ENCODE measurements at places on chromosomes 1 and 21.

DNA sequence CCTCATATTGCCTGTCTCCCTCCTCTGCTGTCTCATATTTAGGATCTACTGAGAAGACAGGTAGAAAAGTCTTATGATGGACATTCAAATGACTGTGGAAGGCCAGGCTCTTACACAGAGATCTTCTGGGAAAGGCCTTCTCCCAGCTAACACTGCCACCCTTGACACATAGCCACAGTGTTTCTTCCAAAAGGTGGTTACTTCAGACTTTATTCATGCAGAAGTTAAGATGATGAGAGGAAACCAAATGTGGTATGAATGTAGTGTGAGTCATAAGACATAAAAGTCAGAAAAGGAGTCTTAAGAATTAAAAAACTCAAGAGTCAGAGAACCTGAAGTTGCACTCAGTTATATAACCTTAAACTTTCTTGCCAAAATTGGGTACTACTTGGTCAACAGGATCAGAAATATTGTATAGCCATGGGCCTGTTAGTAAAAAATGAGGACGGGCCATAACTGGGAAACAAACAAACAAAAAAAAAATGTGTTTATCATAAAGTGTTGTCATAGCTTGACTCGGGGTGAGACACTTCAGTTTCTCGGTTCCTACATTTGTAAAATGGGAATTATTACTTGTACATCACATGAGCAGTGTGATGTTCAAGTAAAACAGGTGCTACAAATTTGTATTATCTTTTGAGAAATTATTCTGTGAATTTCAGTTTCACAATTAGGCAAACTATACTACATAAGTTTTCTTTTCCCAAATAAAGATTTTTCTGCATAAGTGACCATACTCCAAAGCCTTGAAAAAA, 1.2 kb upstream of the DENND1B start:
- no peak for DNase-seq

DNA sequence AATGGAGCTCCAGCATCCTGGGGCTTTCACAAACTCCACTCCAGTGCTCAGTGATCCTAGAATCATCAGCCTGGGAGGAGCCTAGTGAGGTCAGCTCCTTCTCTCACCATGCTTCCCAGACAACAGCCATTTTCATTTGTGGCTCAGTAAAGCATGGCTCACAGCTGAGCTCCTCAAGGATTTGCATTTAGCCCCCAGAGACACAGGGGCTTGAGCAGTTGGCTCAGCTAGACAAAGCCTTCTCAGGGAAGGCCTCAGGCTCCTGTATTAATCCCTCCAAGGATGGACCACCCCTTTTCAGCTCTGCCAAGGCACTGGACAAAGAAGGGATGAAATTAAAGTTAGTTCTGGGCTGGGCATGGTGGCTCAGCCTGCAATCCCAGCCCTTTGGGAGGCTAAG, 39.5 kb downstream of the ERI3 start:
- no peak for DNase-seq

GRCh38 chr1:96387785-96388184, 333.8 kb upstream of the PTBP2 start:
- no peak for DNase-seq

DNA sequence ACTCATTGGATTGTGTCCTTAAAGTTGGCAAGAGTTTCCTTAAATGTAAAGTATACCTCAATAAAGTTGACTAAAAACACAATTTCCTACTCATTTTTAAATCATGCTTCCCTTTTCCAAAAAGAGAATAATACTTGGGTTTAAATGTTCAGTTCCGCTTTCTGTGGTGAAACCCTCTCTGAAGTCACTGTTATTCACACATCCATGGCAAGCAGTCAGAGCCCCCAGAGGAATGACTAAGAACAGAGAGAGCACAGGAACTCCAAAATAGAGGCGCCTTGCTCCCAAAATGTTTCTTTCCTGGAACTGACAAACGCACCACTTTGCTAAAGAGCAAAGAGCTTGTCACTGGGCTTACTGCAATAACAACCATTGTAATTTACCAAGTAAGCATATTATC, 142.5 kb downstream of the TIAM1 start:
- no peak for DNase-seq

DNA sequence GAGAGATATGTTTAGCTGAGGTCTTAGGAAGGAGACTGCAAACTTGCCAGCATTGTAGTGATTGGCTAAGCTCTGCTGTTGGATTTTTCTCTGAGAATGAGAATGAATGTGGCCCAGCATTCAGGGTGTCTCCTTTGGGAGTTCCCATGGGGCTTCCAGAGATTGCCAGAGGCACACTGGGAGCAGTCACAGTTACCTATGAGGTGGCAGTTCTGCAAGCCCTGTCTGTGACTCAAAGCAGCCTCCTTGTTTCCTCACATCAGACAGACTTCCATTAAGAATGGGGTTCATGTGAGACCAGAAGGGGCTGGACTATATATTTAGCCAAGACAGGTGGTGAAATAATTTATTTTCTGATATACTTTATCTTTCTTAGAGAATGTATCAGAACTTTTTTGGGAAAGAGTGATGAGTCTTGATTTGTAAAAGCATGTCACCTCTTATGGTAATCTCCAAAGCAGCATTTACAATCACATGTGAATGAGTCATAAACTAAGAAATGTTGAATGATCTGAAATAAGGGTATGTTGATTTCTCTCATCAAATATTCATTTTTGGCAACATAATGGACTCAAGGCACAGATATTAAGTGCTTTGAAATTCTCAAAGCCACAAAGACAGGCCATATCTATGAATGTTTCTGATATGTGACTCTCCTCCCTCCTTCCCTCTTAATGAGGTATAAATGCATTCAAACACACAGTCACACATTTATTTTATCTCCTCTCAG, 9.5 kb upstream of the SLC19A2 start:
- no peak for DNase-seq

GRCh38 chr1:180252638-180253536, 22.8 kb downstream of the LHX4 start:
- DNase-seq: no peak

- DNase-seq: no peak
These were observed 16.6 kb downstream of the ACTN2 start for GRCh38 chr1:236702791-236703394.

- no peak for DNase-seq
These were observed 44.9 kb downstream of the GADD45A start for GRCh38 chr1:67729872-67730271.

- no peak for DNase-seq
These were observed 151.9 kb downstream of the NTPCR start for GRCh38 chr1:233102341-233102740.

DNA sequence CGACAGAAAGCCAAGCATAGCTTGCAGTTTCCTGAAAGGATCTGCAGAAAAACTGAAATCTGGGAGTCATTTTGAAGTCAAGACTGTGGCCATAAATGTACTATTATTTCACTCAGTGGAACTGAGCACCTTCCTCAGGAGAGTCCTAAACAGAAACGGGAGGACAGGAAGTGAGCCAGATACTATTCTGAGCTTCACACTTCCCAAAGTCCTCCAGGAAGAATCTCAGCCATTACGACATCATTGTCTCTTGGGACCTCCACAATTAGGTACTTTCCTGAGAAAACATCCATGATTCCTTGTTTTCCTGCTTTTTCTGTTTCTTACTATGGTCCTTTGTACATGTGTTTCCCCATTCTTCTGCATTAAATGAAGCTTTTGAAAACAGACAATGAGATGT, 299.2 kb upstream of the USP25 start:
- DNase-seq: no peak

DNA sequence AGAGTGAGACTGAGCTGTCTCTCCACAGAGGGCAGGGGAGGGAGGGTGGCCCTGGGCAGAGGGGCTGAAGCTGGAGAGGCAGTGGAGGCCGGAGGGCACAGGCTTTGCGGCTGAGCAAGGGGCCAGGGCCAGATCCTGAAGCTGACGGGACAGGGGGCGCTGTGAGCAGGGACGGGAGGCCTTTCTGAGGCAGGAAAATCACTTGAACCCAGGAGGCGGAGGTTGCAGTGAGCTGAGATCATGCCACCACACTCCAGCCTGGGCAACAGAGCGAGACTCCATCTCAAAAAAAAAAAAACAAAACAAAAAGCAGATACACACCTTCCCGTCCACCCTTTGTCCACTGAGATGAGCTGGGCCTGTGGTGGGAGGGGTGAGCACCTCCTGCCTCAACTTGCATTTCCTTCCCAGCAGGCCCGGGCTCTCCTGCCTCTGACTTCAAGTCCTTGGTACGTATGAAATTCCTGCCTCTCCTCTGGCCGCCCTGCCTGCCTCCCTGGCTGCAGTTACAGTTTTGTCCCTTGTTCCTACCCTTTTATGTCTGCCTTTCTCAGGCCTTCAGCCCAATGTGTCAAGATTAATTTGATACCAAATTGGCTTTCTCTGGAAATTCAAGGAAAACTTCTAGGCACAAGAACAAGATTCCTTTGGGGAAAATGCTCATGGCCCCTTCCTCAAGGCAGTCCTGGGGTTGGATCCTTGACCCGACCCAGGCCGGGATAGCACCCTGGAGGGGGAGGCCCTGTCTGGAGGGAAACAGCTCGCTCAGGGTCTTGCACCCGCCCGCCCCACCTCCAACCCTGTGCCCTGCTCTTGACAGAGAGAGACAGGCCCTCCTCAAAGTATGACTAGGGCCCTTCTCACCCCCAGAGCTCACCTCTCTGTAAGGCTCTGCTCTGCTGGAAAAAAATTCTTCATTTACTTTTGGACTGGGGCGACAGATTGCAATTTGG, 11.2 kb upstream of the ADAMTSL4 start:
- peak; percentile 87 for DNase-seq

DNA sequence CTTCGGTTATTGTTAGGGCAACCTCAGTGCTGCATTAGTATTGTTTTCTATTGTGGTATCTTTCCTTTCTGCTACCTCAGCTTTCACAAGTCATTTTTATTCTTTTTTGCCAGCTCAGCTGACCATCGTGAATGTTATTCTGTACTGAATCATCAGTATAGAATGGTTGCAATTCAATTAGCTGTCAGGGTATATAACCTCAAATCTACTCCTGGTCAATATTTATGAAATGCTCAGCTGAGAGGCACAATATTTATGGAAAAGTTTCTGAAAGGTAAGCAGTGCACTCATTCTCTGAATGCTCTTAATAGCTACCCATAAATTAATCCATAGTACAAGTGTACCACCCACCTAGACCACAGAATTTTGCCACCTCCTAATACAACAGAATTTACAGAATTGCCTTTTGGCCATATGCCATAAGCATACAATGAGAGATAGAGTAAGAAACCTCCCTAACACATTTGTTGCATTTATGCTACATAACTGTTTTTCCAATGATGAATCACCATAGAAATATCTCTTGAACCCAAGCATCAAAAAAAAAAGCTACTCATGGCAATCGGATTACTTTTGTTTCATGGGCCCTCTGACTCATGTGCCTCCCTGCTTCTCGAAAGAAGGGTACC, 732.6 kb upstream of the CHRM3 start:
- no peak for DNase-seq

GRCh38 chr1:66217021-66217420, 316.9 kb upstream of the SGIP1 start:
- DNase-seq: no peak

GRCh38 chr1:80542231-80542630, 1258.5 kb upstream of the ADGRL2 start:
- DNase-seq: no peak

DNA sequence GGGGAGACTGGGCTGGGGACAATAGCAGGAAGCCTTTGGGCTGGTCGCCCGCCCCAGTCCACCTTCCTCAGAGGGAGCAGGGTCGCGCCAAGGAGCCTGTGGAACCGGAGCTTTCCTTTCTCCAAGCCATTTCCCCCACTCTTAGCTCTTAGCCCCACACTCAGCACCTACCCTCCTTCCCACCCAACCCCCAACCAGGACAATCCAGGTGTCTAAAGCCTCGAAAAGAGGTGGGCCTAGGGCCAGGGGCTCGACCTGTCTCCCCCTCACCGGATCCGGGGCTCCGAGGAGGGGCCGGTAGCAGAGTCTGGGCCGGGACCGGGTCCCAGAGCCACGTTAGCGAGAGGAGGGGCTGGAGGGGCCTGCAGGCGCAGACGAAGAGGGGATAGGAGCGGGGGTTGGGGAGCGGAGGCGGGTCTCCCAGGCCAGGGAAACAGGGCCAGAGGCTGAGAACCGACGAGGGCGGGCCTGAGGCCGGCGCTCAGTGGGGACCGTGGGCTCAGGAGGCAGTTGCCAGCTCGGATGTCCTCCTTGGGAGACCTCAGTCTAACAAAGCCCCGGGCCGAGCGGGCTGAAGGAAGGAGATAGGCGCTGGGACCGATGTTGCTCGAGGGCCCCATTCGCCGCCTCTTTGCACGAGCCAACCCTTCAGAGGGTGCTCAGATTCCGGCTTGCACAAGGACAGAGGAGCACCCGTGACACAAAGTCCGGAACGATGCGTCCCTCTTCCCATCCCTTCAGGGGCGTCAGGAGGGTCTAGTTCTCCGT, 943 bp downstream of the SEMA6C start:
- DNase-seq: no peak

- DNase-seq: no peak
These were observed 602.9 kb upstream of the ADAMTS5 start for GRCh38 chr21:27569831-27570230.

DNA sequence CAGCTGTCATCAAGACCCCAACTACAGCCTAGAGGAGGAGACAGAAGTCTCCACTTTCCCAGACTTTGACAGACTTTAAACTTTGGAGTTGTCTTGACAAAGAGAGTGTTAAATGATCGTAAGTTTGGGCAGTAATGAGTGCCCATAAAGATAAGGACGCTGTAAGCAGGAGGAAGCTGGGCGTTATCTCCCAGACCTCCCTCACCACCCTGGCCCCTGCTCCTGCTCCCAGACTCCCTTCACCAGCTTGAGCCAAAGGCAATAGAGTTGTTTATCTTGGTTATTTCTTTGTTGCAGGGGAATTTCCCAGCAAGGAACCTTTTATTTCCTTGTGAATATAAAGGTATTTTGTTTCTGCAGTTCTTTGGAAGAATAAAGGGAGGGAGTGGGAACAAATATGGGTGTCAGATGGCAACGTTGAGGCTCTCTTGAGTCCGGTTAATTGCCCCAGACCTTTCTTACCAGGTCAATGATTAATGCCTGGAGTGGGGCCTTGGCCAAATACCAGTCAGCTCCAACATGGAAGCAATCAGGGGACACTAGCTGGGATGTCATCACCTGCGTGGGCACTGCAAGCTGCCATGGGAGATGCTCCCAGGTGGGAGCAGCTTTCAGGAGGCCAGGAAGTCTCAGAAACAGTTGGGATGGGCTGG, 4.4 kb downstream of the PIGR start:
- no peak for DNase-seq

Data from RWPE2 (cell line).